ENCODE measurements at places on chromosomes 3 and 15.

GRCh38 chr15:31486906-31487695 lies 160.5 kb downstream of the KLF13 start:
- DNase-seq: no peak

GRCh38 chr3:15391007-15391406 lies 36.3 kb downstream of the METTL6 start:
- no peak for DNase-seq

- no peak for DNase-seq
Observed at GRCh38 chr15:62413786-62414185, 248.7 kb upstream of the C2CD4B start.

GRCh38 chr3:43031889-43032545 lies 52.9 kb downstream of the GASK1A start:
- DNase-seq: no peak

- no peak for DNase-seq
Observed at GRCh38 chr3:109803274-109803673, 465.9 kb upstream of the DPPA4 start.

DNA sequence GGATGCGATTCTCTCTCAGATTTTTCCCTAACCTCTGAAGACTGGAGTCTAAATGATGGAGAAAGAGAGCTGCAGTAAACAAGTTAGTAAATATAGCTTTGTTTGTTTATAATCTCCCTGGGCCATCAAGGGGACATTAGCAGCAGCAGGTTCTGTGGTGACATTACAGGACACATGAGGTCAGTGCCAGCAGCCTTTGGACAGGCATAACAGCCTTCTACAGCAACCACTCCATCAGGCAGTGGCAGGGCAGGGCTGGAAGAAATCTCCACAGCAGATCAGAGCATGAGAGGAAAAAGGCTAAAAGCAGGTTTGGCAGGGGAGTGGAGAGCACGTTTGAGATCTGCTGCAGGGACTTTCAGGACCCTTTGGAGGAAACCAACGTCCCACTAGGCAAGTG lies 127.6 kb upstream of the ACP3 start:
- DNase-seq: no peak
